ENCODE measurements at places on chromosomes 7 and 10.

DNA sequence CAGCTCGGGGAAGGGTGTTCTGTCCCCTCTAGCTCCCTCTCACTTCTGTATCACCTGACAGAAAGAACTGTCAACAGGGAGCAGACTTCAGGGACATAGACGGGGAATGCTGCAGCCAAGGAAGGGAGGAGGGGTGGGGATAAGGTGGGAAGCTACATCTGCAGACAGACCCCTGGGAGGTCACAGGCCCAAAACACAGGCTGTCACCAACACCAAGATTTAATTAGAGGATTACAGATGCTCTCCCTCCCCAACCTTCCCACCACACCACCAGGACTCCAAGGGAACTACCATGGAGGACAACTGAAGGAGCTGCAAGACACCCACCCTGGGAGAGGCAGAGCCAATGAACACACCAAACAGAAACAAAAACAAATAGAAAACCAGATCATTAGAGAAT lies 425.2 kb upstream of the VSTM2A start:
- DNase-seq: no peak

DNA sequence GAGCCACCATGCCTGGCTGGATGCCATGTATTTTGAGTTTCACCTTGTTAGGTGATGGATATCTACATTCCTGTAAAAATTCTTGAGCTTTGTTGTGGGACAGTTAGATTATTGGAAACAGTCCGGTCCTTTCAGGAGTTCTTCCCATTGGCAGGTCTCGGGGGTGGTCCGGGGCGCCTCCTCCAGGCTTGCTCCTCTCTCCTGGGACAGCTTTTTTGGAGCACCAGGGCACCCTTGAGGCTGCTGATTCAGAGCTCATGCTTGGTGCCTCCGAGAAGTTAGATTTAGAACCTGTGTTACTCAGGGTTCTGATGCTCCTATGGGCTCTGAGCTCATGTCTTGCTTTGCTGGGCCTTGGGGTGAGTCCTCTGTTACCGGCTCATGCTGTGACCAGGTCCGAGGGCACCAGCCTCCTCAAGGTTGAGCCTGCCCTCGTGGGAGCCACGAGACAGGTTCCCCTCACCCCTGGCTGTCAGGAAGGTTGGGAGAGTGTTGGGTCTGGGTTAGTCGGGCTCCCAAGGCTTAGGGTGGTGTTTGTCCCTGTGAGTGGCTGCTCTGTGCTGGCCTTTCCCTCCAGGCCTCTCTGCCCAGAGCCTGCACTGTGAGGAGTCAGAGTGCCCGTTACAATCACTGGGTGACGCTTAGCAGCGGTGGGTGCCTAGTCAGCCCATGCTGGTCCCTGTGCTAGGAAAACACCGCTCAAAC lies 6.0 kb downstream of the SPRN start:
- DNase-seq: no peak

DNA sequence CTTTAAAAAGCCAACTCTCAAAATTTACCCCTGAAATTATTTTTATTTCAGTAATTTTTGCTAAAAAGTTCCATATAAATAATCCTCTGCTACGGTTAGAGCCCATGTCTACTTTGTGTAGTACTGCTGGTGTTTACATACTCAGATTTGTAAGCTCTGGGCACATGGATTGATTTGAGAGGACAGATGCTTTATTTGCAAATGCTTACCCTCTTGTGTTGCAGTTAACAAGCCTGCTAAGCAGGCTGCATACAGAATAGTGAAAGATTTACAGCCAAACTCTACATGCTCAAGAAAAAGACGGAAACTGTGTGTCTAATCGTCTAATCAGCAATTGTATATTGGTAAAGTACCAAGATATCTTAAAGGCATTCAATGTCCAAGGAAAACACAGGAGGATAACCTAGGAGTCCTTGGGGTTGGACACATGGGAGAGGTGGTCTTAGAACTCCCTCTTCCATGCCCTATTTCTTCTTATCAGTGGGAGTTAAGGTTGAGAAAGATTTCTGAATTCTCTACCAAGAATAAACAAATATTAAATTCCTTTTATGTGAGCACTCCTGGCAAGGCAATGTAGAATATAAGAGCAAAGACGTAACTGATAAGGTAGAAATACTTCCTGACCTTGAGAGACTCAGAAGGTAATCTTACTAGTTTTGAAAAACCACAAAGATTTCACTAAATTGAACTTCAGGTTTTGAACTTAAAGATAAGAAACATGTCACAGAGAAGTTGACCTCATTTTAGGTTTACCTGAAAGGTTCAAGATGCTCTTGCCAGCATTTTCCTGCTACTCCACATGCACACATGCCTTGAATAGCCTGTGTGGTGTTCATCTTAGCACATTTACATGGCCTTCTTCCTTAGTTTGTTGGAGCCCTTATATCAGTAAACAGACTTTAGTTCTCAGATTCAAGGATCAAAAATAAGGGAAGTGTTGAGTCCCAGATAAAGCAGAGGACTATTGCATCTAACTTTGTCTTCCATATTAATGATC lies 1216.5 kb downstream of the SORCS3 start:
- no peak for DNase-seq

DNA sequence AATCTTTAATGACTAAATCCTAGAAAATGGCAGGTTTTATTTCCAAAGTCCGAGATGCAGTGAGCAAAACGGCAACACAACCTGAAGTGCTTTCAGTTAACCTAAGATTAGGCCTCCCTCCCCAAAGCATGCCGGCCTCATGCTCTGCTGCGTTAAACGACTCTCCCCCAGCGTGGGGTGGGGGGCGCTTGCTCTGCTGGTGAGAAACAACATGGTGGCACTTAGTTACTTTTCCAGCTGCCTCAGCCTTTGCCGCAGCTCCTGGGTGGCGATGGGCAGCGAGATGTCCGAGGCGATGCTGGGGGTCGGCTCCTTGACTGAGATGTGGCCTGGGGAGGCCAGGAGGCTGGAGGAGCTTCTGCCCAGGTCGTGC lies 36.7 kb upstream of the NCAPG2 start:
- DNase-seq: no peak

GRCh38 chr10:48508791-48509772 lies 95.8 kb downstream of the ARHGAP22 start:
- no peak for DNase-seq

DNA sequence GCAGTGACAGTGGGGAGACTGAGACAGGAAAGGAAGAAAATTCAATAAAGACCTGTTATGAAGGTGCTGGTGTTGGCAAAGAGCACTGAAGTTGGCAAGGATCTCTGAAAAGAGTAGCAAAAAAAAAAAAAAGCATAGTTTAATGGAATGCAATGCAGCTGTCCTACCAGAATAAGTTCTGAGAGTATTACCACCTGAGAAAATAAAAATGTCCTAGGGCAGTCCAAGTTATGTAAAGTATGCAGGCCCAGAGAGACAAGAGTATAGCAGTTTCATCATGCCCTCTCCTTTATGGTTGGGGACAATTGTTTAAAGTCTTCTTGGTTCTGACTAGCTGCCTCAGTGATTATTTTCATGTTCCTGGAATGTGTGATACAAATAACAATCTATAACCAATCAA lies 1092.8 kb downstream of the SORCS3 start:
- no peak for DNase-seq

- no peak for DNase-seq
Measured at GRCh38 chr7:142935941-142936565, 2.5 kb upstream of the TRPV5 start.

DNA sequence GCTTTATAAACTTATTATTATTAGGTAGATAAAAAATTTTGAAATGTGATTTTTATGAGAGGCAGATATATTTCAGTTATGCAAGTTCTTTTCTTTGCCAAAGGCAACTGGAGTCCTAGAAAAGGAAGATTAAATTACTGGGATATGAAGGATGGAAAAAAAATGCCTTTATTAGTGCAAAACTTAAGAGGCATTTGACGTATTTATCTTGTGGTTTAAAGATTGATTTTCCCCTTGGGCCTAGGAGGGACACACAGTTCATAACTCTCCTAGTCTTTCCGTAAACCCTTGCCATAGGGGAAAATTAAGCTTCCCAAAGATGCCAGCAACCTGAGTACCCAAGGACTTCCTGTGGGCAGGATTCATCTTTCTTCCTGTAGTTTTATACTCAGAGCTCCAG lies 3.1 kb upstream of the STEAP4 start:
- no peak for DNase-seq

GRCh38 chr10:34606890-34607289 lies 208.2 kb downstream of the PARD3 start:
- DNase-seq: no peak

DNA sequence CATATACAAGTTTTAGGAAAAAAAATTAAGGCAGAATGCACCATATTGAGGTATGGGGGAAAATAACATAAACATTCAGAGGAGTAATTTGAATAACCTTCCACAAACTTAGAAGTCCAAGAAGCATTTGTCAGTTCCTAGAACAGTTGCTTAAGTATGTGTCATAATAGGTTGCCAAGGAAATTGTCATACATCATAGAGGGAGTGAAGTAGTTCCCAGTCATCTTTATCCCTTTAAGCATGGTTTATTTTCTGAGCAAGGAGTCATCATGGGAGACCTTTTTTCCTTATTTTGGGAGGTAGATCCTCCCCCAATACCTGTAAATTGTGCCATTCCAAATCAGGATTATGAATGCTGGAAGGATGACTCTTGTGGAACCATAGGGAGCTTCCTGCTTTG lies at the start of gene SSMEM1:
SSMEM1 (plus strand) TSS at position 219 of the 400 bp plus-strand sequence; CDS start at position 270, 51 bp downstream.
- no peak for DNase-seq

- no peak for DNase-seq
Measured at GRCh38 chr10:101881036-101881774, 37.6 kb upstream of the KCNIP2 start.

- DNase-seq: peak; percentile 32
Measured at GRCh38 chr10:101120884-101121653, 10.0 kb upstream of the TLX1 start.

DNA sequence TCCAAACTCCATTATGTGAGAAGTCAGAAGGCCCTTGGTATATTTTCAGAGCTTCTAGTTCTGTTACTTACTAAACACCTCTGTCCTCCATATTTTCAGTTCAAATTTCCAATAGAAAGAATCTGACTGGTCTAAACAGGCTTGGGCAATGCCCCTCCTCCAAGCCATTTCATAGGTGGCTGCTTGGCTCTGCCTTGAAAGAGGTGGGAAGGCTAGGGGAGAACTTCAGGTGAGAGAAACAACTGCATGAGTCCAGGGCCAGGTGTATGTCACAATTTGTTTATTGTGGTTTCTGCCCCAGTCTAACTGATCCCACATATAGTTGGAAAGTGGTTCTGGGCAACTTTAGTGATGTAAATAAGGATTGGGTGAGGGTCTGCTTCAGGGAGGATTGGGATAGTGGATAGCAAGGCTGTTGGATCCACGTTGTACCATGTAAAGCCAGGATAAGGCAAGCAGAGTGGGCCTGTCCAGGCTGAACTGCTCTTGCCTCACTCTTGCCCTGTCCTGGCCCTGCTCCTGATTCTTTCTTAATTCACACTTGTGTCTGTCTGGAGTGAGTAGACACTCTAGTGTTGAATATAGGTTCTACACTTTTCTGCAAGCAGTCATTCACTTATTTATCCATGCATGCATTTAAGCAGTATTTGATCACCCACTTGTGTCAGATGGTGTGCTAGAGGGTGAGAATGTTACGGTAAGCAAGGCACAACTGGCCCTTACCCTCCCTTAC lies 67.5 kb upstream of the COMTD1 start:
- no peak for DNase-seq

DNA sequence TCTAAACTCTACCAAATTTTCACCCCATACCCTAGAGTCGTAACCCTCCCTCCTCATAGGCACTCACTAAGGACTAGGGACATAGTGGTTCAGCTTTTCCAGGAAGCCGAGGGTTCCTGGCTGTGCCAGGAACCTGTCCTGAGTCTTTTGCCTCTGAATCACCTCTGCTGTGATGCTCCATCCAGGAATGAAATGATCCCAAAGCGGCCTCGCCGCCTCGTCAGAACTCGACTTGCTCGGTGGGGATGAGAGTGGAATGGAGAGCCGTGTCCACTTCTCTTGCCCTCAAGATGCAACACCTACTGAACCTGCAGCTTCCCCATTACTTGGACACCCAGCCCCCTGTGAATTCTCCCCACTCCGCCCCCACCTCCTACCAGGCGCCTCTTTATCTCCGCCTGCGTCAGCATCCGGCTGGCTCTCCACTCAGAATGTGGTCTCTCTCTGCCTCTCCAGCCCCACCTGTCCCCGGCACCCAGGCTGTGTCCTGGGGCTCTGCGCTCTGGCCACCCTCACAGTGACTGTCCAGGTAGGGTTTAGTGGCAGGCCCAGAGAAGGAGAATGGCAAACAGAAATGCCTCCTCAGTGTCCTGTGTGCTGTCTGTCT lies 366.1 kb upstream of the ZNF32 start:
- no peak for DNase-seq

DNA sequence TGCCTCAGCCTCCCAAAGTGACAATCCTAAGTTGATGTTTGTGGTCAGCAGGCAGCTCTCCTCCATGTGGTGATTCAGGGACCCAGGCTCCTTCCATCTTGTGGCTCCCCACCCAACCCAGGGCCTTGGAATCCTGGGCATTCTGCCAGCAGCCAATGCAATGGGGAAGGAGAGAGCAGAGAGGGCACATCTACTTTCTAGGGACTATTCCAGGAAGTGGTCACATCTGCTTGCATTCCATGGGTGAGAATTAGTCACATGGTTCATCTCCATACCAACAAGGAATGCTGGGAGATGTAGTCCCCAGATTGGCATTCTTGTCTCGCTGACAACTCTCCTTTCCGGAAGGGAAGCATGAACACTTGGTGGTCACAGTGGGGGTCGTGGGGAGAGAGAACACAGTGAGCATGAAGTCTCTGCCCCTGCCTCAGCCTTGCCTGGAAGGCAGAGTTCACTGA lies 9.9 kb upstream of the SRRM3 start:
- DNase-seq: no peak

GRCh38 chr10:125014086-125014830 lies 72.3 kb downstream of the ZRANB1 start:
- DNase-seq: no peak

DNA sequence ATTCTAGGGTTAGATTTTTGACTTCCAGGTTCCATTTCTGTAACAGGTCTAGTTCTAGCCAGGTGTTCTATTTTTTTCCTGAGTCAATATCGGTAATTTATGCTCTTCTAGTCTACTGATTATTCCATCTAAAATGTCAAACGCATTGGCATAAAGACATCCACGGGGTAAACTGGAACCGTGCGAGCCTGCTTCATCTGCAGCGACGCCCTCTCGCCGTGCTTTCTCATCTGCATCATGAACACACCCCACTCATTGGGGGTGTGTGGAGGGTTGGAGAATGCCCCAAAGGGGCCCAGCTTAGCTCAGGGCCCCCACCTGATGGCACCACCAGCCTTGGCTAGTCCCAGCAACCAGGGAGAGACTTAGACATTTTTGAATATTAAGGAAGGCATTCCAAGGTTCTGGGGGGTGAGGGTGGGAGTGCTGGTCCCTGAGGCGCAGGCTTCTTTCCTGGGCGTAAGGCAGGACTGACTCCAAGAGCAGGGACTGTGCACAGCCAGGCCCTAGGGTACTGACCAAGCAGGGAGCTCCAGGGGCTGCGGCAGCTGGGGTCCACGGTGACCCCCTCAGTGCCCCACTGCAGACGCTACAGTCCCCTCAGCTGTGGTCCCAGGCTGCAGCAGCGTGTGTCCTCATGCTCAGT lies 12.9 kb upstream of the CRYGN start:
- no peak for DNase-seq

DNA sequence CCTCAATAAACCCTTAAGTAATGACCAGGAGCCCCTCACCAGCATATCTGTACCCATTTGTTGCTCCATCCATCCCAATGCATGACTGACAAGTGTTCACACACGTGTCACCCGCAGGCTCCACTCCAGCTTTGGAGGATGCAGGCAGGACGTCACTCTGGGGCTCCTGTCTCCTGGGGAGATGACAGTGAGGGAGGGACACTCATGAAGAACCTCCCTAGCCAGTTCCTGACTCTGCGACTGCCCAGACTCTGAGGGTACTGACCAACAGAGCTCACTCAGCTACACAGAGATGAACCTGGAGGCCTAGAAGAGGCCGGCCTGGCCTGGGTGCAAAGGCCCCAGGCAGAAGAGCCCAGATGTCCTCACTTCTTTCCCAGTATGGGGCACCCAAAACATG lies 135.1 kb upstream of the RET start:
- no peak for DNase-seq
